Stimulated activated CD4-positive, alpha-beta T cell treated with anti-CD3 and anti-CD28 coated beads, Interleukin-2, amount 100 ng/mL, for 24 hours (primary cell): ENCODE measurements at places on chromosomes 6 and 20.

GRCh38 chr6:5718231-5718947 is 288.3 kb downstream of the NRN1 start:
- no peak for DNase-seq

GRCh38 chr6:85669735-85670194 is 27.1 kb upstream of the SYNCRIP start:
- DNase-seq, result peak; percentile 32

DNA sequence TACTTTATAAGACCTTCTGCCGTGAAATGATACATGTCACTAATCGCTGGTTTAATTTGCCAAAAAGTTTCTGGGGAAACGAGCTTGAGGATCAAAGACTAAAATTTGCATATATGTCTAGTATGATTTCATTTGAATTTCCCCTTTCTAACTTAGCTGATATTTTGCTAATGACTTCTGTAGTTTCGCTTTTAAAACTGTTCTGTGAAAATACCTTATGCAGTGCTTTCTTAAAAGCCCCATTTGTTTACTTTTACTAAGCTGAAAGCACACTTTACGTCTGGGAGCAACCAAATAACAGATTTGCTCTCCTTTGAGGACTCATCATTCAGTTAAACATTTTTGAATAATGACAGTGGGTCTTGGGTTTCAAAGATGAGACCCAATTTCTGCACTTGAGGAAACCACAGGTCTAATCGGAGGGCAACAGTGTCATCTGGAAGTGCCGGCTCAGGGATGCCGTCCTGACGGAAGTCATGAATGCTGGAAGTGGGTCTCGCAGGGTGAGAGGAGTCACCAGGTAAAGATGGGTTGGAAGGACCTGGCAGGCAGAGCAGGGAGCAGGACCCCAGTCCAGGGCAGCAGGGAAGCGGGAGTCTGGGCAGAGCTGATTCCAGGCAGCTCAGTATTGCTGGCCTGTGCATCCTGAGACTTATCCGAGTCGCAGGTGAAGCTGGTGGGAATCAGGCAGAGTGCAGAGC is 33.2 kb downstream of the PLEKHG1 start:
- peak; percentile 18 for DNase-seq

- no peak for DNase-seq
These were observed 14.0 kb downstream of the DPPA5 start for GRCh38 chr6:73340048-73340447.

- no peak for DNase-seq
These were observed 2.4 kb downstream of the DYNLT1 start for GRCh38 chr6:158642097-158642601.

- DNase-seq, result no peak
These were observed 101.1 kb downstream of the ISM1 start for GRCh38 chr20:13322198-13322597.

DNA sequence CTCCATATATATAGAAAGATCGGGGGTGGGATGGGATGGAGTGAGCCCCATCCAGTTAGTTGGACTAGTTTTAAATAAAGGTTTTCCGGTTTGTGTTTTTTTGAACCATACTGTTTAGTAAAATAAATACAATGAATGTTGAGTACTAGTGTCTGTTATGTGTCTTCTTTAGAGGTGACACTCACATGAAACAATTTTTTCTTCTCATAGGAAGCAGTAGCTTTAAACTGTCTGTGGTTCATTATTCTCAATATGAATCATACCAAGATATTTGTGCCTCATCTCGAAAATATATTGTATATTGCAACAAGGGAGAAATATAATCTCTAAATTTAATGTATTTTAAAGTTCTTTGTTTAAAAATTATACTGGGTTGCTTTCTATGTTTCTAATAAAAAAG is 33.4 kb downstream of the HSF2 start:
- no peak for DNase-seq

DNA sequence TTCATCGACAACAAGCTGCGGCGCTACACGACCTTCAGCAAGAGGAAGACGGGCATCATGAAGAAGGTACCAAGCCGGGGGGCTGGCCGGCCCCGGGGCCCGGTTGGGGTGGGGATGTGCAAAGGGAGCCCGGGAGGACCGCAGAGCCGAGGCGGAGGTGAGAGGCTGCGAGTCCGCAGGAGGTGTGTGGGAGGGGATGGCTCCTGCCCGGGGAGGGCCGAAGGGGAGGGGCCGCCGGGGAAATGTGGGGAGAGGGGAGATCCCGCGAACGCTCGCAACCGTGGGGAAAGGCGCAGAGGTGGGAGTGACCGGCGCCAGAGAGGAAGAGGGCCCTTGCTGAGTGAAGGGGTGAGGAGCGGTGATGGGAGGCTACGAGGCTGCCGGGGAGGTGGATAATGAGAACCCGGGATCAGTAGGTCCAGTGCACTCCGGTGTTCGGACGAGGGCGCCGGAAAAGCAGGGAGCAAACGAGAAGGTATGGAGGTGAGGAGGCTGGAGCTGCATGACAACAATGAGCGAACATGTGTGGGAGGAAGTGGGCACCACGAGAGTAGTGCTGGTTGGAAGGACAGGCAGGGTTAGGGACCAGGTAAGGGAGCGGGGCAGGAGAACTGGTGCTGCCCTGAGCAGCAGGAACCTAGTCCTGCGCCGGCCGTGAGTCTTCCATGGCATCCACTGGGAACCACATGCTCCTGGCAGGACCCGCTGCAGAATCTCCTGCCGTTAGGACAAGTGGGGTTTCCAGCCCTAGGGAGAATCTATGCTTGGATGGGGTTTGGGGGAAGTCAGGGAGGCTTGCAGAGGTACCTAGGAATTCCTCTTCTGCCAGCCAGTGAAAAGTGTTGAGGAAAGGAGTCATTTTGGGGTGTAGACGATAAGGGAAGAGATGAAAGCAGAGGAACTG is 1.3 kb downstream of the SRF start:
- DNase-seq, result peak; percentile 63

- DNase-seq, result no peak
These were observed 283.0 kb upstream of the NOX3 start for GRCh38 chr6:155738602-155739105.

- peak; percentile 61 for DNase-seq
These were observed 47.5 kb downstream of the DSTN start for GRCh38 chr20:17617212-17617867.

GRCh38 chr20:57615445-57615811 is 4.8 kb downstream of the ZBP1 start:
- no peak for DNase-seq

DNA sequence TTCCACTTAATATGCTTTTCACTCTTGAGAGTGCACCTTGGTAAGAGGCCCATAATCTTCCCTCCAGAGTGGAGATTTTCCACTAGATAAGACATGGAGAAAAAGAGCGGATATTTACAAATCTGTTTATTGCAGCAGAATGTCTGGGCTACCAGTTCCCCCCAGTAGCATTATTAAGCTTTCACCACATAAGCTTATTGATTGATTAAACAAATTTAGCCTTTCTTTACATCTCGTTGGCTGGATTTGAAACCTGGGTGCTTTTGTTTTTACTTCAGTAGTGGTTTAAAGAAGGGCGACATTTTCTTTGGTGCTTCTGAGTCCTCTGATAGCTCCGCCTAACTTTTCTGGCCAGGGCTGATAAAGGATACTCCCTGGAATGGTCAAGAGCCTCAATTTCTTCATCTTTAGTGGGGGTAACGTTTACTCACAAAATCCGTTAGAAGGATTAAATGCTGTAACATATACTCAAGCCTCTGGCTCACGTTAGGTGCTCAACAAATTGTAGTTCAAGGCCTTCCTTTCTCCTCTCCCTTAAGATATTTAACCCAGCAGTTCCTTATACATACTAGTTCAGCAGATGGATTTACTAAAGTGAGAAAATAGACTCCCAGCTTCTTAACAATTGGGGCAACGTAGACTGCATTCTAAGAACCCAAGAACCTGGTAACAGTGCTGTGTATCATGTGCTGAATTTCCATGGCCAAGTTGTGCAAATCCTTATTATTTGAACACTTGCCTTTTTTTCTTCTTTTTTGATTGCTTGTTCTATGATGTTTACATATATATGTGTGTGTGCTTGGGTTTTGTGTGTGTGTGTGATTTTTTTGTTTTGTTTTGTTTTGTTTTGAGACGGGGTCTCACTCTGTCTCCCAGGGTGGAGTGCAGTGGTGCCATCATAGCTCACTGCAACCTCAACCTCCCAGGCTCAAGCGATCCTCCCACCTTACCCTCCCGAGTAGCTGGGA is 91.4 kb downstream of the RREB1 start:
- no peak for DNase-seq

DNA sequence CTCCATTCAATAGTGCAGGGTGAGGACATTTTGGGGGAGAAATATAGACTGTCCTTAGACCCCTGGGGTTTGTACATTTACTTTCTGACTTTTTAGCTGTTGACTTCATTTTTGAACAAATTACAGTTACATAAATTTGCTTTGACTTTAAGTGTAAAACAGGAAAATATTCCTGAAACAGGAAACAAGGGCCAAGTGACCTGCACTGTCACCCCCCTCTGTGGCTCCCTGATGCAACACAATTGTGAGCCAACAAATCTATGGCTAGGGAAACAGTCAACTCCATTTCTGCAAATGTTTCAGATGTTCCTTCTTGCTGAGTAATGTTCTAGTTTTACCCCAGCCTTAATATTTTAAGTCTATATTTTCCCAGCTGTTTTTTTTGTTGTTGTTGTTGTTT is 39.8 kb downstream of the HLA-A start:
- DNase-seq, result no peak

- no peak for DNase-seq
These were observed 20.9 kb upstream of the EEF1E1 start for GRCh38 chr6:8123236-8123635.

GRCh38 chr6:170405311-170405975 is 98.9 kb downstream of the FAM120B start:
- DNase-seq, result no peak

DNA sequence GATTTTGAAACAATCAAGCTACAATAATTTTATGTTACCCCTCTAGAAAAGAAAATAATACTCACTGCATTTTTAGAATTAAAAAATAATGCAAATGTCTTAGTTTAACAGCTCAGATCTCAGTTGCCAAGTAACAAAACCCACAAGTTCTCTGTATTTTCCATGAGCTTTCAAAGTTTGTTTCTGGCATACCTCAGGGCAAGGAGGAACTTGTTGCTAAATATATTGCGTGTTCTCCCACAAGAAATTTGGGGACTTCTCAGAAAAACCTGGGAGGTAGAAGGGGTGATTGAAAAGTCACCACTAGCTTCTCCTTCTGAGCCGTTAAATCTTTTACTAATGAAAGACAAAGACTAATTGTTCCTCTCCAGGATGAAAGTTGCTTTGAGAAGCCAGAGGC is 236.8 kb upstream of the MARCKS start:
- no peak for DNase-seq

GRCh38 chr6:53793318-53794136 is 1.3 kb upstream of the LRRC1 start:
- DNase-seq, result peak; percentile 46

DNA sequence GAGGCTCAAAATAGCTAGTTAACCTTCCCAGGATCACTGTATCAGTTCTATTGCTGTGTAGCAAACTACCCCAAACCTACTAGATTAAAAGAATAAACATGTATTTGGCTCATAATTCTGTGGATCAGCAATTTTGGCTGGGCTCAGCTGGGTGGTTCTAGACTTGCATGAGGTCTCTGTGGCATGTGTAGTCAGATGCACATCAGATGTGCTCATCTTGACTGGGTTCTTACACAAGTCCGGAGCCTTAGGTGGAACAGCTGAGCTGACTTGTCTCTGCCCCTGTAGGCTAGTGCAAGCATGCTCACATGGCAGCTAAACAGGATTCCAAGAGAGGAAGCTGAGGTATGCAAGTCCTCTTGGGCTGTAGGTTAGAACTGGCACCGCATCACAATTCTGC is 173.2 kb upstream of the PRND start:
- DNase-seq, result no peak

DNA sequence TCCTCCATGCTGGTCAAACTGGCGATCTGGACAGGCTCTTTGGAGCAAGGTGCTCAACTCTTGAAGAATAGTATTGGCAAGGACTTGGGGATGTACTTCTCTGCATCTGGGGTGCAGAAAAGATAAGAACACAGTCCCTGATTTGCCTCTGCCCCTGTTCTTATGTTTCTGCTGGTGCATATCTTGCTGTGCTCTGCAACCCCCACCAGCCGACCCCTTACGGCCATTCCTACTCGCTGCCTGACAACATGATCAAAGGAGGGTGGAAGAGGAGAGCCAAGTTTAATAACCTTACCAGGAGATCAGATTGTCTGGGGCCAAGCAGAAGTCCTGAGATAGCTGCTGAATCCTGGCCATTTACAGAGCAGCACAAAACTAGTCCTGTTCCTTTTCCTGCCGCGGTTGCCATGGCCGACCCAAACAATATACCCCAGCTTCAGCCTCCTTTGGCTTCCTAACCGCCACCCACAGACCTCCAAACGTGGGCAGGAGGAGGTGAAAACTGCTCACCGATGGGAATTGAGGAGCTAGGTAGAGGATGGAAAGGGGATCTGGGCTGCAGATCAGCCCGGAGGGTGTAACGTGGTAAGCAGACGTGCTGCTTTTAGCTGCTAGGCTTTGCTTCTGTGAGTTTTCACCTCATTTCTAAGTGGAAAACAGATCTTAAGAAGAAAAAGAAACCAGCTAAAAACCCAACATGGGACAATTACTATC is 60.9 kb downstream of the ATXN1 start:
- DNase-seq, result peak; percentile 50

DNA sequence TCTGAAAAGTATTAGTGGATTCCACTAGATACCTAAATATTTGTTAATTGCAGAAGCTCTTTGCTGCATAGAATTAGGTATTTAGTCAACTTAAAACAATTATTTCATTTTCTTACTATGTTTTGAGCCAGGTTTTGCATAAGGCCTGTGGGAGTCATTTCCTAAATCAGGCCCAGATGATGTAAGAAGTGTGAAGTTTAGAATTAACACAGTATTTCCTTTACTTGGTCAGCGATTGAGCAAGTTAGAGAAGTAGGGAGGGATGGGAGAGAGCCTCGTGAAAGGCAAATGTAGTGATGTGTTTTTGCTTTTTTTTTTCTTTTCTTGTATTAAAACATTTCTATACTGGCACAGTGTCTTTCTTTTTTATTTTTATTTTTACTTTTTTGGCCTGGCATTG is 711.1 kb downstream of the HDGFL1 start:
- DNase-seq, result no peak

DNA sequence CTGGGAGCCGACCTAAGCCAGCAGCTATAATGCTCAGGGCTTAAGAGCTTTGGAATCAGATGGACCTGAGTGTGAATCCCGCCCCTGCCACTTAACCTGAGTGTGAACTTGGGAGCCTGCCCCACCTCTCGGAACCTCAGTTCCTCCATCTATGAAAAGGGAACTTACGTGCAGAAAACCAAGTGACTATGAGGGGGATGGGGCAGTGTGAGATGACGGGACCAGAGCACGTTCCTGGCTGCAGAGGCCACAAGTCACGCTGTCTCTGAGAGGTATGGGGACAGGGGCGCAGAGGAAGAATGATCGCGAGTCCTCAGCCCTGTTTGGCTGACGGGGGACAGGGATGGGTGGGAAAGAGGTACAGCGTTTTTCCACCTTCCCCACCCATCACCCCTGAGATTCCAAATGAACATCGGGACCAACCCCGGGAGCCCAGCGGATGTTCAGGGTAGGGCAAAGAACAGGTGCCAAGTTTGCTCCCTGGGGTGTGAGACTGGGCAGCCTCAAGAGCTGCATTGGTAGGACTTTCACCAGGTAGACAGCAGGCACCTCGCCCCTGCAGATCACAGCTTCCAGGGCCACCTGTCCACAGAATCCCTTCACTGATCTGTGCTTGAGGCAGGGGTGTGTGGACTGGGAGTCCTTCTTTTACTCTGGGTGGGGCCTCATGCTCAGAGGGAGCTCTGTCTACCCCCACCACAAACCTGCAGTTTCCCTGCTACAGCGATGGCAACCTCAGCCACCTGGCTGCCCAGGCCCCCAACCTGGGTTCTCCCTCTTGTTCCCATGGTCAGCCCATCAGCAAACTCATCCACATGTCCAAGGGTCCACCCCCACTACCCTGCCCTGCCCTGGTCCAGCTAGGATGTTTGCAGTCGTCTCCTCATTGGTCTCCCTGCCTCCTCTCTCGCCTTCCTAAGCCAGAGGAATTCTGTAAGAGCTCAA is 85.8 kb downstream of the CEBPB start:
- DNase-seq, result no peak
